Right ventricle myocardium inferior (tissue), 1 donor: ENCODE measurements at places on chromosomes 3 and 15.

DNA sequence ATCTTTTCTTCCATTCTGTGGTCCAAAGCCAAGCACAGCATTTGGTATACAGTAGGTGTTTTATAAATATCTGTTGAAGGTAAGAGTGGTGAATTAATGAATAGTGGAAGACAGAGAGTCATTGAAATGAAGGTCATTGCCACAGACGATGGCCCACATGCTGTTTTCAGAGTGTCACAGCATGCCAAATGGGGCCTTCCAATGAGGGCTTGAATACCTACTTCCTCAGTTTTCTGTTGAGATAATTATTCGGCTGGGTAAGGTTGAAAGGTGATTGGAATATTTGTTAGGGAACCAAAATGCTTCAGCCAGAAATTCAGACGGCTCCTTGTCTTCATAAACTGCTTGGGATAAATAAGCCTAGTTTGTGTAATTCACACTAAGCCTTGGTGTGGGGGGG, 205.3 kb upstream of the TBL1XR1 start:
- no peak for DNase-seq

DNA sequence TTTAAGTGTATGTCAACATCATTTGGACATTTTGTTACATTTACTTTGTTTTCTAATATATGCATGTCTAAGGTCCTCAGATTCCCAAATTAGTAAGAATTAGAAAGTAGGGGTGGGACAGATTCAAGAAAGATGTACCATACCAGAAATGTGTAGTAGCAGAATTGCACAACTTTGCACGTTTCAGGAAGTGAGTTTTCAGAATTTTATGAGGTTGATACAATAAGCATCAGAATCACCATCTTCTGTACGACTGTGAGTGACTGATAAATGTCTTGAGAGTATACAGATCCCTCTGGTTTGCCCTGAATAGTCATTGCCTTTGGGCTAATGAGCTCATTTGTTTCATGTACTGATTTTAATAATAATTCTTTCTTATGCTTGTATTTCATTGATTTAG, 9.3 kb downstream of the ARIH2 start:
- no peak for DNase-seq

DNA sequence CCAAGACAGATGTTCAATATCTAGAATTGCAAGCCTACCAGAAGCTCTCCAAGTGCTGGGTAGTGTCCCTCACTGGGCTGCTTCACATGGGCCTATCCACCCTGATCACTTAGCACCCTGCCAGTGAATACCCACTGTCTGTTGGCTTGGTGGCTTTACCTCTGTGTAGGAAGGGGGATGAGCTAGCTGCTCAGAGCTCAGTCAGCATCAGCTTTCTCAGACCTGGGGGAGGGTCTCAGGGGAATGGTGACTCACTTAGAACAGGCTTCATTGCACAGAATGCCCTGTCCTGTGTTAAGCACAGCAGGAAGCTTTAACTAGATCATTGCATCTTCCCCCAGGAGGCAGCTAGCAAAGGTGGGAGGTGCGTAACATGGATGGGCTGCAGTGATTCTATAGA, 209.8 kb downstream of the PDCD6IP start:
- no peak for DNase-seq

- DNase-seq, result no peak
Observed at GRCh38 chr3:153577059-153577736, 415.2 kb downstream of the RAP2B start.

DNA sequence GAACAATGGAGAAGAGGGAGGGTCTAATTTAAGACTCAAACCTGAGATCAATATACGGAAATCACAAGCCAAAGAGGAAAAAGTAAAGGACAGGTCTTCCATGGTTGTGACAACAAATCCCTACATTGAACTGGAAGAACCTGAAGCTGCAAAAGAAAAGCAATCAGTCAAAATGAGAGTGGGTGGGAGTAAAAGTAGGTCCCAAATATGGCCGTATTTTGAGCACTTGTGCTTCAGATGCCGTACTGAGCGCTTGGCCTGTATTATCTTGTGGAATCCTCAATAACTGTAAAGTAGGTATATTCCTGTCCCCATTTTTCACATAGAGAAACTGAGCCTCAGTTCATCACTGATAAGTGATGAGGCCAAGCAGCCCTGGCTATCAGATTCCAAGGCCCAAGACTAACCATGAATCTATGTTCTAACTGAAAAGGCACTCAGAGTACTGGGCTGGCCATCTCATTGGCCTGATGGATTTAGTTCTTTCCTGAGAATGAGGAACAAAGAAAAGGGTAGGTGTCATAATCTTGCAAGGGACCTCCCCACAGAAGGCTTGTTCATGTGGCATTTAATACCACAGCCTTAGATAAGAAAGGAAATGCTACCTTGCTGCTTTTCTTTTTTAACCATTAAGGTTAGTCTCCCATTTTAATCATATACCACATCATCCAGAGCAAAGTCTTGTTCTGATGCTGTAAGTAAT, 52.5 kb downstream of the LRRN1 start:
- DNase-seq, result no peak

DNA sequence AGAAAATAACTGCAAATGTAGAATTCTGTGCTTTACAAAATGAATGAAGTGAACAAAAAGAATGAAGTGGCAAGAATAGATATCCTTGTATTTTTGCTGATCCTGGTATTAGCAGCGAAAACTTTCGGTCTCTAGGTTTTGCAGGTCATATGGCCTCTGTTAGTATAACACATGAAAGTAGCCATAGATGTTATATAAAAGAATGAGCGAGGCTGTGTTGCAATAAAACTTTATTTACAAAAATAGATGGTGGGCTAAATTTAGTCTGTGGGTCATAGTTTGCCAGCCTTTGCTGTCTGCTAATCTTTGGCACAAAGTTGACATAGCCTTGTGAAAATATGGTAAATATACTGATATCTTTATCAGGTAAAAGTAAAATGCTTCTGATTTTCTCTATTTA, 35.2 kb downstream of the SEC22A start:
- DNase-seq, result no peak
